ENCODE measurements at places on chromosomes 7 and 10. TPM values are rescaled to one million over a fixed set of nuclear protein-coding genes. Genes with fewer than 3 reads are reported as not detected.

ZNF655 gene
- 68.1 TPM for total RNA-seq

DNA sequence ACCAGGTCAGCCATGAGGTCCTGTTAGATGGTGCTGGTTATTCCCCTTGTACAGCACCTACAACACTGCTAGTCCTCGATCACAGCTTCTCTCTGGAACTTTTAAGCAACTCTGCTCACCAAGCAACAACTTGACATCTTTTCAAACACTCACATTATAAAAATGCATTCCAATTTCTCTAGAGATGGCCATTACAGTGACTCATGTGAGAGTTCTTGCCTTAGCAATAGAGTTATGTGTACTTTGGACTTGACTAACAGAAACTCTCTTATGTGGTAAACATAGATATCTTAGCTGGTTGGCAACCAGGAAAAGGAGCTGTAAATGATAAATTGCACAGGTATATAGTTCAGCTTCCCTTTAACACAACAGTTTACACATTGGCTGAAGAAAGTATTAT lies 122.2 kb downstream of the PDE1C start:
- H3K27me3 ChIP-seq = no peaks in the 10 kb centered on the region
- H3K27ac ChIP-seq = no peak overlapping the region
- H3K4me1 ChIP-seq = no peaks in the 10 kb centered on the region
- H3K4me3 ChIP-seq = no peak overlapping the region
- DNase-seq = no peak
- H3K36me3 ChIP-seq = no peaks in the 10 kb centered on the region

TECTB gene
- total RNA-seq = not detected

GRCh38 chr7:140981951-140982350 lies 32.8 kb downstream of the MRPS33 start:
- no peak overlapping the region for H3K27ac ChIP-seq
- DNase-seq = no peak
- no peaks in the 10 kb centered on the region for H3K36me3 ChIP-seq
- H3K4me3 ChIP-seq = no peak overlapping the region
